NCI-H774 (cell line): ENCODE measurements at places on chromosomes 13 and 19.
A peak's percentile ranks its signal among the peaks of the same experiment; 100 is the strongest.

DNA sequence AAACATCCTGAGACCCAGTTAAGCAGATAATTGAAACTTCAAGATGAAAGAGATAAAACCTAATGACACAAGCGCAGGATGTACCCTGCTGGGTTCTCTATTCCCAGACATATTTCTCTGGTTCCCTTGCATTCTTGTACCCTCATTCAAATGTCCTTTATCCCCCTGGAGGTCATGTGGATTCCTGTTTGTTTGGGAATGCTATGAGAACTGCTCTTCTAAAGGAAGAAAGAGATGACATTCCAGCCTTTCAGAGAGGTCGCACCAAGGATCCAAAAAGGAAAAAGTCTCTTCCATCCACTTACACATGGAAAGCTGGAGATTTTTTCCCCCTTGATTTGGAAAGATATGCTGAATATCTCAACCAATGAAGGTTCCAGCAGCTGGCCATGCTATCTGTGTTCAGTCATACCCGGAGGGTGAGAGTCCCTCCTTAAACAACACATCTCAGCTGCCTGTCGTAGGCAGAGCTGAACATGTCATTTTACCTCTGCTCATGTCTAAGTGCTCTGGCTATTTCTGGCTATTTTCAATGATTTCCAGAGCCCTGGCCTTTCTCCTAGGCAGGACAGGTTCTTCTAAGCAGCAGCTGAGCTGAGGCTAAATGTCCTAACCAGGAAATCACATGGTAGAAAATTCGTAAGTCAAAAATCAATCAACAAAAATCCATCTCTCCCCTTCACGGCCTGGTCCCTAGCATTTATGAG, 52.5 kb downstream of the C13orf42 start:
- DNase-seq, result no peak

GRCh38 chr19:1474011-1474764, 4.8 kb downstream of the C19orf25 start:
- DNase-seq, result no peak

GRCh38 chr13:109868578-109869311, 82.4 kb upstream of the IRS2 start:
- peak; percentile 75 for DNase-seq

DNA sequence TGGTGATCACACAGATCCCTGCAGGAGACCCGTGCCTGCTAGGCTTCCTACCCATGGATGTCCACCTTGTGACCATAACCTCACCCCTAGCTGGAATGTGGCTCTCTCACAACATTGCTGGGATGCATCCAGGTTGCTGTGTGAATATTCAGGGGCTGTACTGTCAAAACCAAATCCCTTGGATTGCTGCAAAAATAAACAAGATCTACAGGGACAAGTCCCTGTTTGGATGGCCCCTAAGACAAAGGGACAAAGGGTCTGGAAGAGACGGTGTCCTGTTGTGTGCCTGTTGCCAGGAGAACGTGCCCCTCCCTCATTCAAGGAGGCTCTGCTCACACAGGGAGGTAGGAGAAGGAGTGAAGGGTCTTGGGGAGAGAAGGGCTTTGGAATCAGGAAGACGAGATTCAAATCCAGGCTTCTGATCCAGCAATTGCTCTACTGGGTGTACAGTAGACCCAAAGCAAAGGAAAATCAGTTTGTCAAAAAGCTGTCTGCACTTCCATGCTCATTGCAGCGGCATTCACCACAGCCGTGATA, 89.2 kb upstream of the WASF3 start:
- peak; percentile 1 for DNase-seq
